ENCODE measurements at places on chromosomes 12 and 14. TPM values are rescaled to one million over a fixed set of nuclear protein-coding genes. Genes with fewer than 3 reads are reported as not detected.

DNA sequence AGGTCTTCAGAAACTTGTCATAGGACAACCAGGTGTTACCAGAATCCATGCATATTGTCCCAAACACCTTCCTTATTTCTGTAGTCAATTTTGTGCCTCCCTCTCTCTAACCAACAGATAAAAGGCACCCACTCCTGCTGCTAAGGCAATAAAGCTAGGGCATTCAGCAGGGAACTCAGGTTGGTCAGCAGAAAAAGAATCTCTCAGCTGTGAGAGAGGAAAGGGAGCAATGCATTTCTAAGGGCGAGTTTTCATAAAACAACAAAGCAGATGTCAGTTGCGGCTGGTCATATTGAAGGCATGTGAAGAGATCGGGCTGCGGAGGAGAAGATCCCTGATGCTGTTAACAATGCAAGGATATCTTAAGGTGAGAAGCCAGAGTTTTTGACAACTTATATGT lies 7.4 kb upstream of the POU6F1 start:
- no peak for DNase-seq

DNA sequence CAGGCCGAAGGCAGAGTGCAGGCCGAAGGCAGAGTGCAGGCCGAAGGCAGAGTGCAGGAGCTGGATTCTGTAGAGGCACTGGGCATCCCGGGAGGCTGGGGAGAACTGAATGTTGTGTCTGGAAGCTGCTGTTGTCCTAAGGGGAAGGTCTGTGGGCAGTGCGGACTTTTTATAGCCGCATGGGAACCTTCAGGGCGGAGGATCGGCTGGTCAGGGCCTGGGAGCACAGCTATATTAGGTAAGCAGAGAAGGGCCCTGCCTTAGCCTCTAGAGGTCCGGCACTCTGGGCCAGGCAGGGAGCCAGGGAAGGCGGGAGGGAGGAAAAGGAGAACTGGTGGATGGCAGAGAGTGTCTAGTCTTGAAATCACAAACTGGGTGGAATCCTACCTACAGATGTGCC lies 14.2 kb downstream of the CABP1 start:
- no peak for DNase-seq

GRCh38 chr12:131903270-131904255 lies 9.1 kb downstream of the ULK1 start:
- DNase-seq: no peak

The RIC8B gene
- total RNA-seq: 28.9 TPM

- no peak for DNase-seq
Observed at GRCh38 chr14:99287269-99287942, 15.4 kb upstream of the BCL11B start.

Measured in urinary bladder (tissue), 4 donors.